ENCODE measurements at places on chromosomes 6 and 20. TPM values are rescaled to one million over a fixed set of nuclear protein-coding genes. Genes with fewer than 3 reads are reported as not detected.

Gene HRH3
- total RNA-seq = not detected

Gene TCP11
- total RNA-seq = not detected

Gene COL20A1
- total RNA-seq = 0.71 TPM

Gene DZANK1
- total RNA-seq = 2.7 TPM
